ENCODE measurements at places on chromosomes 3 and 15. TPM values are rescaled to one million over a fixed set of nuclear protein-coding genes. Genes with fewer than 3 reads are reported as not detected.

The SLC7A14 gene
- total RNA-seq = not detected

The BOC gene
- 5.3 TPM for total RNA-seq

The CCK gene
- total RNA-seq = 2.1 TPM

The PAQR9 gene
- 2.2 TPM for total RNA-seq

The IQCF5 gene
- total RNA-seq = not detected

The NDN gene
- total RNA-seq = 0.05 TPM

The AHSG gene
- total RNA-seq = 0.13 TPM

The PLCD1 gene
- 4.1 TPM for total RNA-seq

The IL17RB gene
- 0.83 TPM for total RNA-seq

The SAMMSON gene
- not detected for total RNA-seq

The GRM7 gene
- not detected for total RNA-seq

Measured in A549 treated with Hydrocortisone at 1 μM for 4 hours (cell line).